Mononuclear cell (primary cell): ENCODE measurements at places on chromosomes 5 and 9. TPM values are rescaled to one million over a fixed set of nuclear protein-coding genes. Genes with fewer than 3 reads are reported as not detected.

SPATA31A3 gene
- total RNA-seq = not detected

ENTREP1 gene
- total RNA-seq = not detected

TMEM174 gene
- not detected for total RNA-seq

HMMR gene
- 0.84 TPM for total RNA-seq

PCDHA1 gene
- not detected for total RNA-seq

SHC3 gene
- total RNA-seq = under 0.01 TPM

CCNJL gene
- total RNA-seq = 0.94 TPM

HARS2 gene
- total RNA-seq = 31.8 TPM

CDKN2B-AS1 gene
- 2.1 TPM for total RNA-seq

ABL1 gene
- 14.7 TPM for total RNA-seq

TAF11L5 gene
- not detected for total RNA-seq

AKNA gene
- 99.5 TPM for total RNA-seq

SLC36A2 gene
- not detected for total RNA-seq

TMEM252 gene
- total RNA-seq = not detected

CER1 gene
- not detected for total RNA-seq

SEMA4D gene
- 126 TPM for total RNA-seq

IL5 gene
- not detected for total RNA-seq

BAAT gene
- total RNA-seq = 0.10 TPM

LECT2 gene
- not detected for total RNA-seq

DBH gene
- total RNA-seq = 0.10 TPM

LTC4S gene
- 2.5 TPM for total RNA-seq

ZNF618 gene
- 0.94 TPM for total RNA-seq

GLE1 gene
- 12.7 TPM for total RNA-seq

PLAC8L1 gene
- not detected for total RNA-seq

OTULIN gene
- 88.1 TPM for total RNA-seq

DPP7 gene
- total RNA-seq = 86.9 TPM

PIGO gene
- total RNA-seq = 8.7 TPM

VLDLR gene
- total RNA-seq = 0.31 TPM

OBP2B gene
- not detected for total RNA-seq

CDH9 gene
- 0.10 TPM for total RNA-seq

PCSK5 gene
- total RNA-seq = 14.3 TPM

TMC1 gene
- 0.52 TPM for total RNA-seq

ZNF366 gene
- 0.10 TPM for total RNA-seq
